ENCODE measurements at places on chromosomes 1 and 21.

DNA sequence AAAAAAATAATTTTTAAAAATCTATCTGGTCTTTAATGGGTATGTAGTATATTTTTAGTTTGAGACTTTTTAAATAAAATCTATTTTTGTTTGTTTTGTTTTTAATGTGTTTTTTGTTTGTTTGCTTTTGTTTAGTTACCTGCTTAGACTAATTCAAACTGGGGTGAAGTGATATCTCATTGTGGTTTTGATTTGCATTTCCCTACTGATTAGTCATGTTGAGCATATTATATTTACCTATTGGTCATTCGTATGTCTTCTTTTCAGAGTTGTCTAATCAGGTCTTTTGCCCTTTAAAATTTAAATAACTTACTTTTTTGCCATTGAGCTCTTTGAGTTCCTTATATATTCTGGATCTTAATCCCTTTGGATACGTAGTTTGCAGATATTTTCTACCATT, 20.3 kb downstream of the CD1B start:
- DNase-seq: no peak

DNA sequence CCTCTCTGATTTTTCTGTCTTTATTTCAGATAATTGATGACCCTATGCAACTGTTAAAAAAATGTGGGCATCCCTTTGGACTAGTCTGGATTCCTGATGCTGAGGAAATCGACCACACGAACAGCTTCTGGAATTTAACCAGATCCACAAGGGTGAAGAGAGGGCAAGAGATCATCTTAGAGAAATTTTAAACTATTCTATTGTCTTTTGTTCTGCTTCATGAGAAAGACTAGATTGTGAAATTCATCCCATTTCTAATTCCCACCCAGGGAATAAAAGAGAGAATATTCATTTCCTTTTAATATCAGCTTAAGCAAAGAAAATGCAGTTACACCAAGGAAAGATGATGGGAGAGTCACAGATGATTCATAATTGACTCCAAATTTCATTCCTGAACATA, 71.8 kb downstream of the DUSP10 start:
- DNase-seq: no peak

DNA sequence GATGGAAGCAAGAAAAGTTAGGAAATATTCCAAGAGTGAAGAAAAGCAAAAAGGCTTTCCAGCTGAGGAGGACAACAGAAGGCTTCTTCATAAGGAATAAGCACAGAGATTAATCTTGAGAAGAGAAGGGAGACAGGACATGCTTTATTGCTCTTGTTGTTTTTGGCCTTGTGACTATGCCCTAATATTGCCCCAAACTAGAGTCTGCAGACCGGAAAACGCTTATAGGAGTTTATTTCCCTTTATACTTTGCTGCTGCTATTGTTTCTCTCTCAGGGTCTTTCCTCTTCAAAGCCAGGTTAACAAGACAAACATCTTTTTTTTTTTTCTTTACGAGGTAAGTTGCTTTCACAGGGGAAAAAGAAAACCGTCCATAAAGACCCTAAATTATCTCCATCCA, 991.4 kb downstream of the ADGRL2 start:
- no peak for DNase-seq

DNA sequence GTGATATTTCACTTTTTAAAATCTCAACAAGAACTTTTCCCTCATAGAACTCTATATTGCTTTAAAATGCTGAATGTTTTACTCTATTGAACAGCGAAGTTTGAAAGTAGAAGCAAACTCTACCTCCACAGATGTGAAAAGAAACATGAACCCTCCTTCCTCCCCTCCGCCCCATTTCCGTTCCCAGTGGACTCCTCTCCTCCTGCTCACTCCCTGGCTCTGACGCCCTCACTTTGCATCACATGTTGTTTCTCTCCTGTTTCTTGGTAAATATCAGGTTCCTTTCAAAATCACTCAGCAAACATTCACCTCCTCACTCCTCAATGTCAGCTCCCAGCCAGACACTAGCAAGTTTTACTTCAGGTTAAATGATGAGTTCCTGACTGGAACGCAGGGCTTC, 34.6 kb downstream of the KCNH1 start:
- no peak for DNase-seq

GRCh38 chr21:17777072-17777765, 41.9 kb downstream of the C21orf91 start:
- no peak for DNase-seq

DNA sequence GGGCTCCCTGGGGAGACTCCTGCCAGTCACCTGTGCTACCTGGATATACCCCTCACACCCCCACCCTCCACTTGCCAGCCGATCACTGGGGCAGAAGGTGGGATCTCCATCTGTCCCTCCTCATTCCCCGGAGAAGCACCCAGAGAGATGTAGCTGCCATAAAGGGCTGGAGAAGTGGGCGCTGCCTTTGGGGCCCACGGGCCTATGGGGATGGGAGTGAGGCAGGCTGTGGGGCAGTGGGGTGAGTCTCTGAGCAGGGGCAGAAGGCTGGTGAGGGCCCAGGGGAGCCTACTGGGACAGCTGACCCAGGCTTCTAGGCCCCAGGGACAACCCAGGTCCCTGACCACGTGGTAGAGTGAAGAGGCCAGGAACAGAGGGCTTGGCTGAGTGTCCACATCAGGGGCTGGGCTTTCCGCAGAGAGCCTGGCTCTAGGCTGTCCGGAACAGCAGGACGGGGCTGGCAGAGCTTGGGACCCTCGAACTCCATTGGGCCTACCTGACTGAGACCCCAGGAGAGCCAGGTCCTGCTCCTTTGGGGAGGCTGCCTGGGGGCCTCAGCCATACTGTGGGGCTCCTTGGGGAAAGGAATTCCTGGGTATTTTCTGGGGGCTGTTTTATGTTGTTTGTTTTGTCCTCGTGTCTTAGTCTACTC, 205.9 kb upstream of the VAMP3 start:
- no peak for DNase-seq

DNA sequence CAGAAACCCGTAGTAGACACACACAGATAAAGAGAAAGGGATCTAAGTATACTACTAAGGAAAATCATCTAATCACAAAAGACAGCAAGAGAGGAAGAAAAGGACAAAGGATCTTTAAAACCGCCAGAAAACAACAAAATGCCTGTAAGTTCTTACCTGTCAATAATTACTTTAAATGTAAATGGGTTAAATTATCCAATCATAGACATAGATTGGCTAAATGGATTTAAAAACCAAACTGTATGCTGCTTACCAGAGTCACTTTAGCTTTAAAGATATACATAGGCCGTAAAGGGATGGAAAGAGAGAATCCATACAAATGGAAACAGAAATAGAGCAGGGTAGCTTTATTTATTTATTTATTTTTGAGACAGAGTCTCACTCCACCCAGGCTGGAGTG, 44.0 kb downstream of the FLVCR1 start:
- DNase-seq: no peak

DNA sequence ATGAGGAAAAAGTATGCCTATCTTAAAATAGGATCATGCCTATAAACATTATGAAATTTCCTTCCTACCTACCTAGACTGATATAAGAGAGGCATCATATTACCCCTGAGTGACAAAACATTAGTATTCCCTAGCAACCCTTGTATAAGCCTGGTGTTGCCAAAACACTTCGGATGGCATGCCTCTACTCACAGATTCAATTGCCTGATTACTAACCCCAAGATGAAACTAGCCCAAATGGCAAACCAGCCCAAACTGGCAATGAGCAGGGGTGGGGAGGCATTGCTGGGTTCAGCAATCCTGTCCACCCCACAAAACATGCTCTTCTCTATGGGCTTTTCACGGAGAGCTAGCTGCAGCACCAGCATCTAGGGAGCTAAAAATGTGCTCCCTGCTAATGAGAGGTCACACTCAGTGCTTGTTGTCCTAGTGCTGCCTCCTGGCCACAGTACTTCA, 13.9 kb downstream of the PALMD start:
- DNase-seq: no peak

- DNase-seq: peak; percentile 67
These were observed 38.0 kb upstream of the COL18A1 start for GRCh38 chr21:45366931-45367401.

DNA sequence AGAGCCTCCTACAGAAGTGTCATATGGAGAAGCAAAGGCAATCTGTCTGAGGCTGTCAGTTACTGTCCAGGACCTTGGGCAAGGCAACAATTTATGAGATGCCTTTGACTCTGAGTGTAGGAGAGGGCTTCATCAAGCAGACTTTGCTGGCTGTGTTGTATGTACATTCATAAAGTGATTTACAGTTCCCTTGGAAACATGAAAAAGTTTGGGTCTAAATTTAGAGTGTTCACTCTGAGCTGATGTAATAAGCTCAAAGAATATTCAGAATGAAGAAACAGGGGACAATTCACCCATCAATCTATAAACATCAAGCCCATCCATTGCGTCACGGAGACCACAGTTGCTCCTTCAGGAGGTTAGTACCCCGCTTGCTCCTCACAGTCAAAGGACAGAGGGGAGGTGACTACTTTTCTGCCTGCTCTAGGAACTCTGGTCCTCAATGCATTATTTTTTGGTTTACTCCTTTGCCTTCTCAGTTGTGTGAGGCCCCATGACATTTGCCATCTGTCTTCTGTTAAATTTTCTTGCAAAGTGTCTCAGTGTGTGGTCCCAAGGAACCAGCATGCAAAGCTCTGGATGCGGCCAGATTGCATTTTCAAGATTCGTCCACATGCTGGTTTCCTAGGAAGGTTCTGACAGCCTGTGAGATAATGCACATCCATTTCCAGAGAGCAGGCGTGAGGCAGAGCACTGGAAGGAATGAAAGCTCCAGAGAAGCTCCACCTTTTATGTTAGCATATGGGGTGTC, 241.1 kb upstream of the KIAA0040 start:
- DNase-seq: no peak

- no peak for DNase-seq
These were observed 170.0 kb downstream of the GRIK3 start for GRCh38 chr1:36864182-36864822.

- no peak for DNase-seq
These were observed 83.0 kb downstream of the COLGALT2 start for GRCh38 chr1:183954496-183954895.

- no peak for DNase-seq
These were observed 22.0 kb downstream of the NSL1 start for GRCh38 chr1:212769459-212770167.

GRCh38 chr1:183155939-183156338, 30.1 kb upstream of the LAMC2 start:
- DNase-seq: no peak

DNA sequence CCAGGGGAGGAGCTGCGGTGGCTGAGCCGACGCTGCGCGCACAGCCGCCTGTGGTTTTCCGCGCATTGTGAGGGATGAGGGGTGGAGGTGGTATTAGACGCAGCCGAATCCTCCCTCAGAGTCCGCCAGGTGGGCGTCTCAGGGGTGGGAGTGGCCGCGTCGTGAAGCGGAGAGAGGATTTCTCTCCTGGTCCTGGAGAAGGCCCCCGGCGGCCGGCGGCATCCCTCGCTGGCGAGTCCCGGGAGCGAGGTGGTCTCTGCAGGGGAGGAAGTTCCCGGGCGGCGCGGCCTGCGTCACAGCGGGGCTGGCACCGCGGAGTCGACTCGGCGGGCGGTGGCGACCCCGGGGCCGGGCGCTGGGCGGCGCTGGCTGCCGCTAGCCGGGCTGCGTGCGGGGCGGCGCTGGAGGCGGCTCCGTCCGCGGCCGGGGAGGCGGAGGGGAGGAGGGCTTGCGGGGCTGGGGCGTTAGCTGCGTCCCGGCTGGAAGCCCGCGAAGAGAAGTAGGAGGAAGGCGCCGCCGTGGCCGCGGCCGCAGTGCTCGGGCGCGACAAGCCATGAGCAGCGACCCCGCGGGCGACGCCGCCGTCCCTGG, at the start of gene LRRC8C:
Gene LRRC8C (plus strand): TSS at position 464 of the 591 bp plus-strand sequence. CDS start 53,354 bp downstream, outside the sequence.
- no peak for DNase-seq

- no peak for DNase-seq
These were observed 112.5 kb downstream of the RERE start for GRCh38 chr1:8704866-8705506.

GRCh38 chr1:4973341-4973740, 318.9 kb downstream of the AJAP1 start:
- no peak for DNase-seq

DNA sequence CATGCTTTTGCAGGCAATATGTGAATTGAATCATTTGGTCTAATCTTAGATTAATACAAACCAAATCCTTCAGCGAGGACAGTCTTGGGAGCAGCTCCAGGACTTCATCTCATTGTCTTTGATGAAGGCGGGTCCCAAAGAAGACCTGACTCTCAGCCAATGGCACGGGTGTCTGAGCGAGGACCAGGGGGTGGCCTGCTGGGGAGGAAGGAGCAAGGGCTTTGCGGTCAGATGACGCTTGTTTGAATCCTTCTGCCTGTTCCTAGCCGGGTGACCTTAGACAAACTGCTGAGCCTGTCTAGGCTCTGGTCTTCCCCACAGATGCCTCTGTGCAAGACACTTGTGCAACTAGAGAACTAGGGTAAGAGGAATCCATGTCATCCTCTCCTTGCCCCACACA, 312.1 kb upstream of the VAMP3 start:
- DNase-seq: no peak

DNA sequence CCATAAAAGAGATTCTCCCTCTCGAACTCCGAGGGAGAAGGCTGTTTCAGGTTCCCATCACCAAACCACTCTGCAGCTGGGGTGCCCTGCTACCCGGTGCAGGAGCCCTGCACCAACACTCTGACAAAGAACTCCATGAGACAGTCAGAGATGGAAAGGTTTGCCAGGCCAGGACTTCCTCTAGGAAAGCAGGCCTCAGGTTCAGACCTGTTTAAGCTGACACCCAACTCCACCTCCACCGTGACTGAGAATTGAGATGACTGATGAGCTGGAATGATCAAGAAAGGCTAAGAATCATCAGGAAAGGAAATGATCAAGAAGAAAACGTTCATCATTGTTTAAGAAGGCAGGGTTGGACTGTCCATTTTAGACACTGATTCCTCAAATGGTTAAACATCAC, 46.2 kb upstream of the KCNE1 start:
- DNase-seq: no peak

DNA sequence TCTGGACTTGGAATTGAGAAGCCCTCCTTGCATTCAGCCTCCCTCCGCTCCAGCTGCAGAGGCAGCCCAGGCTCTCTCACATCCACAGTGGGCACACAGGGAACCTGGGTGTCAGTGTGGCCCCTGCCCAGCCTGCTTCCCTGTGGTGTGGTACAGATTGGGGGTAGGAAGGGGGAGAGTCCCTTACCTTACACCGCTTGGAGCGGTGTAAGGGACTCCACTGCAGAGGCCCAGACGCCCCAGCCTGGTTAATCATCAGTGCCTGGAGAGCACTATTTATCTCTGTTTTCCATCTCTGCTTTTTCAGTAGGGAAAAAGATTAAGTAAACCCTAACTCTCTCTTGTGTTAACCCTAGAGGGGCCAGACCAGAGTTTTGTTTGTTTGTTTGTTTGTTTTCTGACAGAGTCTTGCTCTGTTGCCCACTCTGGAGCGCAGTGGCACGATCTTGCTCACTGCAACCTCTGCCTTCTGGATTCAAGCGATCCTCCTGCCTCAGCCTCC, 803 bp upstream of the RHBG start:
- no peak for DNase-seq

DNA sequence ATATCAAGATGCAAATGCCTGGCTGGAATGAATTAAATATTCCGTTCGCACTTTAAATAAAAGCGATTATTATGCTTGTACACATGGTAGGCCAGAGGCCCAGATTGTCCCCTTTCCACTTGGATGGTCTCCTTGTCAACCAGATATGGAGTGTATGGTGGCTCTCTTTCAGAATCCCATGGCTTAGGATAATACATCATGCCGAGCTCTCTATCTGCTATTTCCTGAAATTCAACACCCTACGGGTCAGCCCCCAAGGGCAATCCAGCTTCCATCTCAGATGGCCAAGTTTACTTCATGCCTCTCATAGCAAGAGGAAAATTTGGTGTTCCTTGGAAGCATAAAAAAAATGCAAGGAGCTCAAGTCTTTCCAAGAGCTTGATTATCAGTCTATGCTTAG, 25.4 kb upstream of the FMO1 start:
- DNase-seq: no peak
